ENCODE measurements at places on chromosomes 5 and 9.

DNA sequence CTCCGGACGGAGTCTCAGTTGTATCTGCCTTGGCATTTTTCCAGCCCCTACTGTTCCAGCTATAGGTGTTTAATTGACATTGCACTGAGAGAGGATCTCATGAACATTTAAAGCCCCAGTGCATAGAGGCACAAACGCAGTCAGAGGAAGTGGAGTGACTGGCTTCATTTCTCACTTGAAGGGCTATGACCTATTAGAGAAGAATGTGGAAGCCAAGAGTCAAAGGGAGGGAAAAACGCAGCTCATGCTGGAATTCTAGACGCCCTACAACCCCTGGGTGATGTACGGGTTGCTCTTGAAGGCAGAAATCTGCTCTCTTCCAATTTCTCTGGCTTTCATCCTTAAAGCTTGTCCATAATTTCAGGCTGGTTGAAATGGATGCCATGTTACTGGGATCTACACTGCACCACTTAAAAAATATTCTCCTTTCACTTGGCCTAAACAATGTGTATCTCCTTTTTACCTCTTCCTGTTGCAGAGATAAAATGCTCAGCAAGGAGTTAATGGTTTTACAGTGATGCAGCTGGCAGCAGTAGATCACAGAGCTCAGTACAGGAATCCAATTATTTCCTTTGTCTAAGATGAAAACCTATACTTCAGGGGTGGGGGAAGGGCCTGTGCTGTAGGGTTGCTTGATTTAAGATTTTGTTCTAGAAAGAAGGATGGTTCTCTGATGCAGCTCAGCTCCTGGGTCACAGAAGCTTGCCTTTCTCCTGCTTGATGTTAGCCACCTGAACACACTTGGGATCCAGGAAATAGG lies 61.8 kb upstream of the MAMDC2 start:
- DNase-seq: no peak

- no peak for DNase-seq
Measured at GRCh38 chr9:84858364-84858763, 188.8 kb downstream of the NTRK2 start.

DNA sequence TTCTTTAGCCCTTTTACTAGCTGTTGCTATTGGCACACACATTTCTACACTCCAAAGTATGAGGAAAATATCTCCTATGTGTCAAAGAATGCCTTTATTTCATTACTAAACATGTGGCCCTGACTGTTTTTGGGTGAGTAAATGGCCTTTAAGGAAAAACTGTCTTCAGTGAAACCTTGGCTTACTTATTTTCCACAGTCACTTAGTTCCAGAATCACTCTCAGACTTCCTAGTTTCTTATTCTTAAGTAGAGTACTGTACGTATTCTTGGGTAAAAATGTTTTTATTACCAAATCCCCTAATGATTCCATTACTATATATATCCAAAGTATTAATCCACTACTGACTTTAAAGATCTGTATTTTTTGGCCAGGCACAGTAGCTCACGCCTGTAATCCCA lies 27.5 kb downstream of the ERP44 start:
- no peak for DNase-seq

- no peak for DNase-seq
Measured at GRCh38 chr5:9370256-9370655, 175.6 kb downstream of the SEMA5A start.

GRCh38 chr9:126519660-126520420 lies 93.9 kb upstream of the LMX1B start:
- no peak for DNase-seq

GRCh38 chr5:125659316-125660023 lies 763.7 kb upstream of the GRAMD2B start:
- no peak for DNase-seq

DNA sequence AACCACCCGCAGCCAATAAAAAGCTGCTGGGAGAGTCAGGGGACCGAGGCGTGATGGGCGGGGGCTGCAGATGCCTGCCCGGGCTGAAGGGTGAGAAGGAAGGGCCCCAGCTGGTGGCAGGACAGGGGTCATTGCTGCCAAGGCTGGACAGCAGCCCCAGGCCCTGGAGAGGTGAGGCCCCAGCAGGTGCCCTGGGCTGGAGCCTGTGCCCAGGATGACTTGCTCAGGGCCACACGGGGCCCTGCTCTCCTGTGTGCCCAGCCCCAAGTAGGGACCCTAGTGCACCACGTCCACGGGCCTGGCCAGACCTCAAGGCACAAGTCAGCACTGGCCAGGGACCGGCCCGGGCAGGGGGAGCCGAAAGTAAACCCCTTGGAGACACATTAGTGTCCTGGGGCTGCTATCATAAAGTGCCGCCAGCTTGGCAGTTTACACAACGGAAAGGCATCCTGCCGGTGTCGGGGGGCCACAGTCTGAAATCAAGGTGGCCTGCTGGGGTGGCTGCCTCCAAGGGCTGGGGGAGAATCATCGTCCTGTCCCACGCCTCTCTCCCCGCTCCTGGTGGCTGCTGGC lies 22.0 kb downstream of the LHX3 start:
- no peak for DNase-seq

DNA sequence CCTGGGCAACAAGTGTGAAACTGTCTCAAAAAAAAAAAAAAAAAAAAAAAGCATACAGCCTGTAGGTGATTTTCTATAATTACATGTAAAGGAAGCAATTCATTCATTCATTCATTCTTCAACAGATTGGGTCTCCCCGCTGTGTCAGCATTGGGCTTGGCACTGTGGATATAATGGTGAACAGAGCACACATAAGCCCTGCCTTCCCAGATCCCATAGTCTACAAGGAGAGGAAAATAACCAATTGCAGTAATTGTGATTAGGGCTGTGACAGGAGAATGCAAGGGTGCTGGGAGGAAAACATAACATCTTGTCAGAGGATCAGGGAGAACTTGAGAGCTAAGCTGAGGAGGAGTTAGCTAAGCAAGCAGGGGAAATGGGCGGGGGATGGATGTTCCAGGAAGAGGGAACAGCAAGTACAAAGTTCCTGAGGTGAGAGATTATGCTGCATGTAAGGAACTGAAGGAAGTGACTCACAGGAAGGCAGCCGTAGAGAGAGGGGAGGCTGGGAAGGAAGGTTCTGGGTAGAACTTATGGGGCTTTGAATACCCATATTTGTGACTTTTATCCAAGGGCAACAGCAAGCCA lies 24.0 kb upstream of the KLF9 start:
- no peak for DNase-seq

DNA sequence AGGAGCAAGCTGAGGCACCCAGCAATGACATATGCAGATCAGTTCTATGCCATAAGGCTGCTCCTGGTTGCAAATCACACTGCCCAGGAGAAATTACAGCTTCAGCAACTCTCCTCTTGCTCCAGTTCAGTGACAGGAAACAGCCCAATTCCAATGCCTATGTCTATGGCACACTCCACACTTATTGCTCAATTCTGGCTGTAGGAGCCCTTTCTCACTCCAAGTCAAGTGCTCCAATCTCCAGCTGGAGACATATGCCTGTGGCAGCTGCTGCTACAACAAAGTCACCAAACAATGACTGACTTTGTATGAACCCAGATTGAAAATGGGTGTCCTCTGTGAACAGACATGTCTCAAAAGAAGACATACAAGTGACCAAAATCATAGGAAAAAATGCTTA lies 31.8 kb upstream of the PLCXD3 start:
- no peak for DNase-seq

- no peak for DNase-seq
Measured at GRCh38 chr5:113378081-113378480, 56.7 kb downstream of the TSSK1B start.

- no peak for DNase-seq
Measured at GRCh38 chr9:120756531-120756930, 36.7 kb downstream of the FBXW2 start.

- DNase-seq: no peak
Measured at GRCh38 chr5:31477971-31478370, 53.9 kb downstream of the DROSHA start.

DNA sequence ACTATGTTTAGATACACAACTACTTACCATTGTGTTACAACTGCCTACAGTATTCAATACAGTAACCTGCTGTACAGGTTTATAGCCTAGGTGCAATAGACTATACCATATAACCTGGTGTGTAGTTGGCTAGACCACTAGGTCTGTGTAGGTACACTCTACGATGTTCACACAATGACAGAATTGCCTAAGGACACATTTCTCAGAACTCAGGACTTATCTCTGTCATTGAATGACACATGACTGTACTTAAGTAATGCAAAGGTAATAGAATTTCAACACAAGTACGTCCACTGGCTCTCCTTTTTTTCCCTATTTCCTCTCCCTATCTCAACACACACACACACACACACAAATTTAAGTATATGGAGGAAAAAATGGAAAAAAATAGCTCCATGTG lies 385.6 kb downstream of the CTNND2 start:
- no peak for DNase-seq

- no peak for DNase-seq
Measured at GRCh38 chr9:121240472-121241135, 27.4 kb upstream of the GSN start.

DNA sequence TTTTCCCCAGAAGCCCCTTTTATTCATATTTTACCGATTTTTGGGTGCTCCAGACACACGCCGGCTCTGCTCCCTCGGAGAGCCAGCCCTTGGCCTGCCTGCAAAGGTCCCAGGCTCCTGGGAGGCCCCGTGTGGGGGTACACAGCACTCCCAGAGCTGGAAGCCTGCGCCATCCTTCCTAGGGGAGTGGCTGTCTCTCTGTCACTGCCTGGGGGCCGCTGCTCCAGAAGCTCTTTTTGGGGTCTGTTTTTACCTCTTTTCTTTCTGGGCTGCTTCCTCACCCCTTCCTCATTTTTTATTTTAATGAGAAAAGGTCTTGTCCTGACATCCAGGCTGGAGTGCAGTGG lies 119.1 kb upstream of the COL5A1 start:
- DNase-seq: no peak

DNA sequence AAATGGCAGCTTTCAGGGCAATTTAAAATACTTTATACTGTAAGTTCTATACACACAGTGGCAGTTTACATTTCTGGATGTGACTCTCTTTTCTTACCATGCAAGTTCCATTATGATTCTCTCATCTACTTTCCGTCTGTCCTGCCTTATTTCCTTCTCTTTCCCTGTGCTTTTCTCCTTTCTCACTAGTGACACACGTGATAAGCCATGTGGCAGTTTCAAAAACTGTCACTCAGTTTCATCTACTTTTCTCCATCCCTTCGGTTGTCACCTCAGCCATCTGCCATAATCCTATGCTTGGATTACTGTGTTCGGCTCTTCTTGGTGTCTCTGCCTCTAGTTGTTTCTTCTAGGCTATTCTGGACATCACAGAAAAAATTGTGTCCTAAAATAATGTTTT lies 46.8 kb upstream of the ATG10 start:
- no peak for DNase-seq

DNA sequence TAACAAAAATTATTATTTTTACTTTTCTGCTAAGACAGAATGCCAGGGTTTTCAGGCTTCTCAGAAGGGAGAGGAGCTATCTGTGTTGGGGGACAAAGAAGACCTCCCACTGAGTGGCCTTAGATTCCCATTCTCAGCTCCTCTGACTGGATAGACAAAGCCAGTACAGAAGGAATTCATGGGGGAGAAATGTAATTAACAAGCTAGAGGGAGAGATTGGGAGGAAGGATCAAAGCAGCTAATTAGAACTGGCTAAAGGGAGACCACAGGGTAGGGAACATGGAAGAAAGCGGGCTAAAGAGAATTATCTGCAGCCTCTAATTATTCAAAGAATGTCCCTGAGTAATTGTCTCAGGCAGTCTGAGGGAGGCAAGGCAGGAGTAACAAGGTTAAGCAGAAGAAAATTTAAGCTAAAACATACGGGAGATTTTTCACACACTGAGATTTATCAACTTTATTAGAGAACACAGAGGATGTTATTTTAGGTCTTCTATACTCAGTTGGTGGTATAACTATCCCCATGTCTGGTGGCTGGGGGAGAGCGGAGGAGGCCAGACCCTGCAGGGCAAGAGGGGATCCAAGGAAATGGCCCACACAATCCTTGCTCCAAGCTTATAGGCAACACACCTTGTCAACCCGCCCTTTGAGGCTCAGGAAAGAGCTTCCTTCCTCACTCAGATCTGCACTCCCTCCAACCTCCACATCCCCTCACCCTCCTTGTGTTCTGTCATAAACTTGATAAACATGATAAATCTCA lies 87.7 kb upstream of the LRRTM2 start:
- no peak for DNase-seq
